ENCODE measurements at places on chromosomes 3 and 15.

- no peak for DNase-seq
- H3K27me3 ChIP-seq, result no peaks in the 10 kb centered on the region
- H3K4me3 ChIP-seq, result no peak overlapping the region
- no peaks in the 10 kb centered on the region for H3K36me3 ChIP-seq
- H3K27ac ChIP-seq, result no peak overlapping the region
- no peaks in the 10 kb centered on the region for H3K4me1 ChIP-seq
These were observed 100.0 kb downstream of the ARPP21 start for GRCh38 chr3:35739181-35739809.

DNA sequence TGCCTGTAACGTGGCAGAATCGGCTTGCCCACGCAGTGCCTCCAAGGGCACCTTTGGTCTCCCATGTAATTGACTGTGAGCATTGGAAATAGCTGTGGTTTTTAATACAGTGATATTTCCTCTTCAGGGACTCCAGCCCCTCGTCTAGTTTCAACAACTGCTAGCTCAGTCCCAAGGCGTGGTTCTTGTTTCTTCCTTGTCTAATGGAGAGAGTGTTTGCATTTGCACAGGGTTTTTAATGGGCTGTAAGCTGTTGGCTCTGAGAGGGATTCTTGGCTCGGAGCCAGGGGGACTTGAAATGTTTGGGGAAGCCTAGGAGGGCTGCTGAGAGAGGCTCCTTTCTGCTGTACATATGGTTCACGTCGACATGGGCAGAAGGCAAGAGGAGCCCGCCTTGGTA lies 86.2 kb downstream of the THSD4 start:
- H3K27me3 ChIP-seq, result no peaks in the 10 kb centered on the region
- H3K27ac ChIP-seq, result no peak overlapping the region
- DNase-seq, result no peak
- no peak overlapping the region for H3K4me3 ChIP-seq
- no peaks in the 10 kb centered on the region for H3K4me1 ChIP-seq

- H3K4me1 ChIP-seq, result peaks cover 6% of the 10 kb centered on the region
- peak overlapping the region; percentile 74 for H3K4me3 ChIP-seq
- no peak overlapping the region for H3K27ac ChIP-seq
- peaks cover 9% of the 10 kb centered on the region for H3K27me3 ChIP-seq
- DNase-seq, result no peak
These were observed 29.8 kb upstream of the ALDH1A3 start for GRCh38 chr15:100849855-100850218.

DNA sequence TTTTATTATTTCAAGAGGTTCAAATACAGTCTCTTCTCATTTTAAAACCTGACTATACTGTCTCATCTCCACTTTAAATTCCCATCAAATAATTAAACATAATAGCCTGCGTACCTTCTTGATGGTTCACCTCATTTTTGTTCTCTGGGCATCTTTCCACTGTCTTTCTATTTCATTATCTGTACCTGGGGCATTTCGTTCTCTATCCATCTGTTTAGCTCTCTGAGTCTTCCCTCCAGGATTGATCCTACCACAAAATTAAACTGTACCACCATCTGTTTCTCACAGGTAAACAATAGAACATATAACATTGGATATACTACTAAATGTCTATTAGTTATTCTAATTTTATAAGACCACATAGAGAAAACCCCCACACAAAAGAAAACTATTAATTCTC lies 1331.4 kb downstream of the NSUN3 start:
- no peak overlapping the region for H3K27ac ChIP-seq
- no peaks in the 10 kb centered on the region for H3K36me3 ChIP-seq
- H3K27me3 ChIP-seq, result no peaks in the 10 kb centered on the region
- no peak for DNase-seq
- no peaks in the 10 kb centered on the region for H3K4me1 ChIP-seq
- H3K4me3 ChIP-seq, result no peak overlapping the region

GRCh38 chr15:77857419-77857818 lies 220.1 kb downstream of the TBC1D2B start:
- no peaks in the 10 kb centered on the region for H3K4me1 ChIP-seq
- H3K4me3 ChIP-seq, result no peak overlapping the region
- H3K27ac ChIP-seq, result no peak overlapping the region
- H3K36me3 ChIP-seq, result no peaks in the 10 kb centered on the region

GRCh38 chr15:66830823-66831222 lies 128.8 kb downstream of the SMAD6 start:
- H3K4me3 ChIP-seq, result no peak overlapping the region
- no peak overlapping the region for H3K27ac ChIP-seq
- no peaks in the 10 kb centered on the region for H3K27me3 ChIP-seq

GRCh38 chr15:51621936-51622603 lies 501 bp downstream of the DMXL2 start:
- H3K27me3 ChIP-seq, result no peaks in the 10 kb centered on the region
- peak overlapping the region; percentile 76 for H3K4me3 ChIP-seq
- peak; percentile 50 for DNase-seq
- H3K27ac ChIP-seq, result no peak overlapping the region
- H3K36me3 ChIP-seq, result no peaks in the 10 kb centered on the region
- H3K4me1 ChIP-seq, result peaks cover 19% of the 10 kb centered on the region

DNA sequence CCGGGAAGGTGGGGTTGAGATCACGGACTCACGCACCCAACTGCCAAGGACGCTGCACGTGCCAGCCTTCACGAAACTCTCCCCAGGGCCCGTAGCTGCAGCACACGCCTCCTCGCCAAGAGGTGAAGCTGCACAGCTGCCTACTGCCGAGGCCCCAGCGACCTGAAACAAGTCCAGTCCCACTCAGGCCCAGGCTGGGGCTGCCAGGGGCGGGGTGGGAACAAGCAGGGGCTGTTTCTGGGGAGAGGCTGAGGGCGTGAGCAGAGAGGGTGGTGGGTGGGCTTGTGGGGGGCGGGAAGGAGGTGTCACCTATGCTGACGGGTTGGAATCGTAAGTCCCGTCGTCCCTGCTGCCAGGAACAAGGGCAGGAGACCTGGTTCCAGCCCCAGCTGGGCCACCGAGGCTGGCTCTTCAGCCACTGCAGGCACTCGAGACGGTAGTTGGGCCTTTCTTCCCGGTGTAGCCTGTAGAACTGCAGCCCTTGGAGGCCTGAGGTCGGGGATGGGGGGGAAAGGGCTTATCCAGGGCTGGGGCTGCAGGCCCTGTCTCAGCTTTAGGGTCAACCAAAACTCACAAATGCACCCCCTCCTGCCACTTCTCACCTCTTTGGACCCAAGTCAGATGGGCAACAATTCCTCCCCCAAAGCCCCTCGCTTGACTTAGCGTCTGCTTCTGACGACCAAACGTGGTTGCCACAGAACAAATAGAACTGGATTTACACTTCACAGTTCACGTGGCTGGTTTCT lies 44.4 kb downstream of the MUC20 start:
- H3K27me3 ChIP-seq, result peaks cover 26% of the 10 kb centered on the region
- no peaks in the 10 kb centered on the region for H3K4me1 ChIP-seq
- no peak for DNase-seq

GRCh38 chr15:96330450-96331143 lies at the start of gene NR2F2:
Gene NR2F2 (plus strand): TSS chr15:96330700. CDS start chr15:96332106, 1,406 bp downstream.
- H3K4me1 ChIP-seq, result peaks cover 28% of the 10 kb centered on the region
- H3K27me3 ChIP-seq, result peaks cover 79% of the 10 kb centered on the region
- peaks cover 3% of the 10 kb centered on the region for H3K36me3 ChIP-seq
- H3K4me3 ChIP-seq, result peak within 1 kb of the TSS; percentile 77
- peak; percentile 66 for DNase-seq

DNA sequence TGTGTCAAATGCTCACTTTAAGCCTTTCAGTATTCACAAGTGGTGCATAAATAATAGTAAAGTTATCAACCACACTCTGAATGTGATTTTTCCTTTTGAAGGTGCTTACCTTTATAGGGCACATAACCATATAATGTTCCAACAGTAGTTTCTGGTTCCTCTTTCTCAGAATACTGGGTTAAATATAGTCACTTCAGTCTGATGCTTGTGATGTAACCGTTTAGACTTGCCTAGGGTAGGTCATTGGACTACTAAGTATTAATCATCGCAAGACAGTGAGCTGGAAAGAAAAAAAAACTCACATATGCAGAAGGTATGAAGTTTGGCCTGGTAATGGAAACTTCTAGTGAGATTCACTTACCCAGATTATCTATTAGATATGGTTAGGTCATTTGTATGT lies 1.9 kb downstream of the KBTBD8 start:
- DNase-seq, result no peak
- H3K36me3 ChIP-seq, result peaks cover 25% of the 10 kb centered on the region
- peak overlapping the region; percentile 73 for H3K27ac ChIP-seq

DNA sequence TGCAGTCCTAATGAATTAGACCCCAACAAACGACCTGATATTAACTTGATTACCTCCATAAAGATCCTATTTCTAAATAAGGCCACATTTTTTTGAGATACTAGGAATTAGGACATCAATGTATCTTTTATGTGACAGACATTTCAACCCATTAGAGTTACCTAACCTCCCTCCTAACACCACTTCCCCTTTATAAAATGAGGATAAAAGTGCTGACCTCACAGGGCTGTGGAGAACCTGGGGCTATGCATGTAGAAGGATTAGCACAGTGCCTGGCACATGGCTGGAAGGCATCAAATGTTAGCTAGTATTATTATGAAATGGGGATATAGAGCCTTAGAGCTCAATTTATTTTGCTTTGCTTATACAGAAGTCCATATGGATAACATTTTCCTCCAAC lies 53.5 kb upstream of the LRRN1 start:
- no peaks in the 10 kb centered on the region for H3K36me3 ChIP-seq
- H3K27ac ChIP-seq, result no peak overlapping the region
- DNase-seq, result no peak
- no peaks in the 10 kb centered on the region for H3K27me3 ChIP-seq

DNA sequence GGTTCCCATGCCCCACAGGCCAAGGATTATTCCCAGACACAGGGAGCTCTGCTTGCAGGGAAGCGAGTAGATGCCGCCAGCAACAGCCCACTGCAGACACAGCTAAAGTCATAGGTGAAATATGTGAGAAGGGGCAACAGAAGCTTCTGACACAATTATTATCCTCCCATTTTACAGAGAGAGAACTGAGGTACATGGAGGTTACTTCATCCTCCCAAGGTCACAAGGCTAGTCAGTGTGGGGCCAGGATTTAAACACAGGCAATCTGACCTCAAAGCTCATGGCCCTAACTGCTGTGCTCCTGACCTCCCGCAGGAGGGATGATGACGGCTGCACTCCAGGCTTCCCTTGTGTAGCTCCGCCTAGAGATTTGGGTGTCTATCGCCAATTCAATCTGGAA lies 15.7 kb upstream of the FSIP1 start:
- peaks cover 33% of the 10 kb centered on the region for H3K27me3 ChIP-seq
- no peak for DNase-seq
- no peaks in the 10 kb centered on the region for H3K36me3 ChIP-seq
- H3K4me3 ChIP-seq, result no peak overlapping the region
- H3K4me1 ChIP-seq, result no peaks in the 10 kb centered on the region

DNA sequence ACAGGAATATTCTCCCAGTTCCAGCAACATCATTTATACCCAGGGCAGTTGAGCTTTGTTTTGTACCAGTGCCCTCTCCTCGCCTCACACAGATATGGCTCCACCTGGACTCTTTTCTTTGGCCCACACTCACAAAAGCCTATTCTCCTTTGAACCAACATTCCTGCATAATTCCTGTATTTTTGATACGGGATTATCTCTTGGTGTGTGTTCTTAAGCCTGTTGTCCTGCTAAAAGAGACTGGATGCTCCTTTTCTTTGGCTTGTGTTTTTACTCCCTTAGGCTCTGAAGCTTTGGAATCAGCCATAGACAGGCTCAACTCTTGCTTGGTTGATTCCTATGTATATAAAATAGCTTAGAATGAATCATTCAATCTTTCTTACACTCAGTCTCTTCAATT lies 305.4 kb upstream of the SATB1 start:
- no peaks in the 10 kb centered on the region for H3K27me3 ChIP-seq
- H3K36me3 ChIP-seq, result peaks cover 3% of the 10 kb centered on the region
- H3K27ac ChIP-seq, result no peak overlapping the region

DNA sequence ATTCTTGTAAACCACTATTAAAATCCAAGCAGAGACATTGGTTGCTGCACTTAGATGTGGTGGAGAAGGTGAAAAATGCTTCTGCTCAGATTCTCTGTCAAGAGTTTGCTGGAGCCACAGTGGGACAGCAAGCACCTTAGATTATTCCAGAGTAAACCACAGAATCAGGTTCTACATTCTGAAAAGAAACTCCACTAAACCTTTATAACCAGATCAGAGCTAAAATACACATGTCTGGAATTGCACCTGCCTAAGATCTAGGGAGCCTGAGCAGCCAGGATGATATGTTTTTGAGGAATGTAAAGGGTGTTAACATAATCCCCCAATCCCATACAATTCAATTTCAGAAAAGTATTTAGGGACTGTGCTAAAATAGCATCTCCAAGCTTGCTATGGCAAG lies at the start of gene ZPLD1:
Gene ZPLD1, plus strand, starts transcription at position 301 of the 400 bp plus-strand sequence. CDS start 3,473 bp downstream, outside the sequence.
- H3K4me3 ChIP-seq, result no peak within 1 kb of the TSS
- no peak within 1 kb of the TSS for H3K27ac ChIP-seq
- DNase-seq, result no peak
- H3K36me3 ChIP-seq, result no peaks in the 10 kb centered on the region

DNA sequence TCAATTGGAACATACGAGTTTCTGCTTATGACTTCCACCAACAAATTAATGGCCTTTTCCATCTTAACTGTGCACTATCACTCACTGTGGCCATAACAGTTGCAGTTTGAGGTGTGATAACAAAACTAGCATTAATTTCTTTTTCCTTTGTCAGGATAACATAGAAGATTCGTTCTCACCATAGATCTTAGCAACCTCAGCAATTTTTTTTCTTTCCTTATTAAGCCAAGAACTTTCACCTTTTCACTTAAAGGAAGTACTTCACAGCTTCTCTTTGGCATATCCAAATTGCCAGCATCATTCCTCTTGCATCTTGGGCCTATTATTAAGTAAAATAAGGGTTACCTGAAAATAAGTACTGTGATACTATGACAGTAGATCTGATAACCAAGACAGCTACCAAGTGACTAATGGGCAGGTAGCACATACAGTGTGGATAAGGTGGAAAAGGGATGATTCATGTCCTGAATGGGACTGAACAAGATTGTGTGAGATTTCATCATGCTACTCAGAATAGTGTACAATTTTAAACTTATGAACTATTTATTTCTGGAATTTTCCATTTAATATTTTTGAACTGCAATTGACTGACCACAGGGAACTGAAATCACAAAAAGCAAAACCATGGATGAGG lies 46.6 kb downstream of the CEP70 start:
- H3K27me3 ChIP-seq, result no peaks in the 10 kb centered on the region
- H3K4me1 ChIP-seq, result no peaks in the 10 kb centered on the region
- peaks cover 78% of the 10 kb centered on the region for H3K36me3 ChIP-seq
- H3K4me3 ChIP-seq, result no peak overlapping the region
- H3K27ac ChIP-seq, result no peak overlapping the region
